ENCODE measurements at places on chromosomes 7 and 10.

DNA sequence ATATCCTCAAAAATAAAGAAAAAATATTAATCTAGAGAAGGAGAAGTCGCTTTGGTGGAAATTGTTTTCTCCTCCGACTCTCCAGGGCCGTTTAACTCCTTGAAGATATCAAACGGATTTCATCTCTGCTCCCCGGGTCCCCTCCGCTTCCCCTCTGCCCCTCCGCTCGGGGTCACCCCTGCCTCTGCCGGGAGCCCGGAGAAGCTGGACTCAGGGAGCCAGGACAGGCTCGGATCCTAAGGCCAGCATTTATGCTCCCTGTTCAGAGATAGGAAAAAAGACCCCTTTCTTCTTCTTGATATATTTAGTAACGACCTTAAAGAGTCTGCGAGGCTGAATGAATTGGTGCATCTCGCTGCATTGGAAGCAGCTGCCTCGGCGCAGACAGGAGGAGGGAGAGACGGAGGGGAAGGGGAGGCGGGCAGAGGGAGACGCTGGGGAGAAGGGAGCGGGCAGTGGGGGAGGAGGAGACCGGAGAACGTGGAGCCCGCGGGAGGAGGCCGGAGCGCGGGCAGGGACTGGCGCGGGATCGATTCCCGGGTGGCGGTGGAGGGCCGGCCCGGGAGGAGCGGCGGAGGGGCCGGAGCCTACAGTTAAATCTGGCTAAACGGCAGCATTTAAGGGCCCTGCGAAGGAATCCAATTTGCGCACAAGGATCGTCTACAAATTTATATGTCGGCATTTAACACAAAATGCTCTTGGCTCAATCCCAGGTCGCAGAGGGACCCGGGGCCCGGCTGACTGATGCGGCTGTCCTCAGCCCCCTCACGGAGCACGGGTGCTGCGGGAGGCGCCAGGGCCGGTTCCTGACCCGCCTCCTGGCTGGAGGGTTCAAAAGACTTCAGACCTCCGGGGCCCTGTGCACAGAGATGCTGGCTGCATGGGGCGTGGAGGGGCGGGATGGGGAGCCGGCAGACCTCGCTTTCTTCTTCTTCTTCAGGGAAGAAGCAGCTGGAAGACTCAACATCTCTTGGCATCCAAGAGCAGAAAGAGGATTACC, 55.6 kb downstream of the CRTAC1 start:
- DNase-seq = no peak

DNA sequence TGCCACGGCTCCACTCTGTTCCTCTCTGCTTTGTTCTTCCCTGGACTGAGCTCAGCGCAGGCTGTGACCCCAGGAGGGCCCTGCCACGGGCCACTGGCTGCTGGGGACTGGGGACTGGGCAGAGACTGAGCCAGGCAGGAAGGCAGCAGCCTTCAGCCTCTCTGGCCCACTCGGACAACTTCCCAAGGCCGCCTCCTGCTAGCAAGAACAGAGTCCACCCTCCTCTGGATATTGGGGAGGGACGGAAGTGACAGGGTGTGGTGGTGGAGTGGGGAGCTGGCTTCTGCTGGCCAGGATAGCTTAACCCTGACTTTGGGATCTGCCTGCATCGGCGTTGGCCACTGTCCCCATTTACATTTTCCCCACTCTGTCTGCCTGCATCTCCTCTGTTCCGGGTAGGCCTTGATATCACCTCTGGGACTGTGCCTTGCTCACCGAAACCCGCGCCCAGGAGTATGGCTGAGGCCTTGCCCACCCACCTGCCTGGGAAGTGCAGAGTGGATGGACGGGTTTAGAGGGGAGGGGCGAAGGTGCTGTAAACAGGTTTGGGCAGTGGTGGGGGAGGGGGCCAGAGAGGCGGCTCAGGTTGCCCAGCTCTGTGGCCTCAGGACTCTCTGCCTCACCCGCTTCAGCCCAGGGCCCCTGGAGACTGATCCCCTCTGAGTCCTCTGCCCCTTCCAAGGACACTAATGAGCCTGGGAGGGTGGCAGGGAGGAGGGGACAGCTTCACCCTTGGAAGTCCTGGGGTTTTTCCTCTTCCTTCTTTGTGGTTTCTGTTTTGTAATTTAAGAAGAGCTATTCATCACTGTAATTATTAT, 1.2 kb downstream of the CLDN4 start:
- no peak for DNase-seq

DNA sequence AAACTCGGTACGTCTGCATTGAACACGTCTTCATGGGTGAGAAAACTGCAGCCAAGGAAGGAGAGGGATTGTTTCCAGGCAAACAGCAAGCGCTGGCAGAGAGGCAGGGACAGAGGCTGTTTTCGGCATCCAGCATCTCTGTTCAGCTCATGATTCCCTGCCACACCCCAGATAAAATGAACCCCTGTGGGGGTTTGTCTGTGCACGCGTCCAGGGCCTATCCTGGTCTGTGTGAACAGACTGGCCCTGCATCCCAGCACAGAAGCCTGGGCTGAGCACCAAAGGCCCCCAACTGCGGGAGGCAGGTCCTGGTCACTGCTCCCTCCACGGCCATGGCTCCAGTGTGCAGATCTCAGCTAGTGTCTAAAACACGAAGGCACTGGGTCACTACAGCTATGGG, 83.3 kb upstream of the FAM20C start:
- no peak for DNase-seq

DNA sequence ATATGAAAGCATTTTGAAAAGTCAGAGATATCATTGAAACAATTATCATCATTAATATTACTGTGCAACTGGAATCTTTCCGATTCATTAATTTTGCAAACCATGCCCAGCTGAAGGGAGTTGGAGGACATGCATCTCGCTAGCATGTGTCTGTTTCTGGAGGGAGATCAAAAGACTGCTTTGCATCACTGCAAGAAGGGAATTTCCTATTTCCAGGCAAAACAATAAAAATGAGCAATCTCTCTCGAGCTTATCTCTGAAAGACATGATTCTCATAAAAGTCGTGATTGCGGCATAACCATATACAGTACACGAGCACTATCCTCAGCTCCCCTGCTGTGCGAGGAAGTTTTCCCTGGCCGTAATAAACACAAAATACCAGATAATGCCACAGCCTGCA, 607.6 kb upstream of the DPP6 start:
- no peak for DNase-seq

DNA sequence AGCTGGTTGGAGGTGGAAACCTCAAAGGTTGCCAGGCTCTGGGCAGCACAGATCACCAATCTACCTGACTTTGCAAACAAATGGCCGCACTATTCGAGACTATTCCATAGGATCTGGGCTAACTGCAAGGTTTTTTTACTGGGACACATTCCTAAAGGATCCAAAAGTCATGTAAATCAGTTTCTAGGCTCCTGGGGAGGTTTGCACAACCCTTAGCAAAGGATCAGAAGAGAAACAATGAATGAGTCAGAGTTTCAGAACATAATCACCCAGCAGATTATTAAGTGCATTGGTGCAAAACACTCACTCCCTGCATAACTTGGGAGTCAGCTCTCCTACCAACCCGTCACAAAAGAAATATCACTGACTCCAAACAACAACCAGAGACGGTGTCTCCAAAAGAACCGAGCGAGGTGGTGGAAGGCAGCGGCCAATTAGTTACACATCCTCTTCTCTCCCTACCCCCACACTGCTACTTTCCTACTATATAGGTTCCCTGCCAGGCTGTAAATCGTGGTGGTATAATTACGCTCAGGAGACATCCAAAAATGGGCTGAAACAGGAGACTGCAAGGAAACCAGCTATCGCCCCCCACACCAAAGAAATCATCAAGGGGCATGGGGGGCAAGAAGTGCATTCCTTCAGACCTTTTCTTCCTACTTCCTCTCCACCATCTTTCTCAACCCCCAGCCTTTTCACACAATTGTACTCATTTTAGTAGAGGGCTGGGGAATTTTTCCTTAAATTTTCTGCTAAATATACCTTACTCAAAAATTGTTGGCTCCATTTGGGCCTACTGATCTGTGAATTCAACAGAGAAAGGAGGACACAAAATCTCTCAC, 3.2 kb downstream of the UBE2H start:
- no peak for DNase-seq

DNA sequence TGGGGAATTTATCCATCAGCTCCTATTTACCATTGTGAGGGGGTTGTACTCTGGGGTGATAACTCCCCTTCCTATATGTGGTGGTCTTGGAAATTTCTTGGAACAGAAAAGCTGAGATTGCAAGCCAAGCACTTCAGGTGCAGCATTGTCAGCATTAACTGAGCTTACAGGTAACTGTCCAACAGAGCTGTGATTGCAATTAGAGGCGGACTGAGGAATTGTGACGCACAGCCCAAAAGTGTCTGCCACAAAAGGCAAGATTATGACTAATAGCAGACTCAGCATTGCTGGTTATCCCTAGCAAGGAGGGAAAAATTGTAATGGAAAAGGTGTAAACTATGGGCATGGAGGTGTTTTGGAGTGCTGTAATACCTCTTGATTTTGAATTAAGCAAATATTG, 126.1 kb upstream of the AGR3 start:
- DNase-seq = no peak

- no peak for DNase-seq
Observed at GRCh38 chr7:24734306-24734705, 23.0 kb downstream of the GSDME start.

GRCh38 chr10:79292891-79293746, 54.1 kb upstream of the PPIF start:
- no peak for DNase-seq

- no peak for DNase-seq
Observed at GRCh38 chr10:97861097-97861750, 11.6 kb downstream of the GOLGA7B start.

DNA sequence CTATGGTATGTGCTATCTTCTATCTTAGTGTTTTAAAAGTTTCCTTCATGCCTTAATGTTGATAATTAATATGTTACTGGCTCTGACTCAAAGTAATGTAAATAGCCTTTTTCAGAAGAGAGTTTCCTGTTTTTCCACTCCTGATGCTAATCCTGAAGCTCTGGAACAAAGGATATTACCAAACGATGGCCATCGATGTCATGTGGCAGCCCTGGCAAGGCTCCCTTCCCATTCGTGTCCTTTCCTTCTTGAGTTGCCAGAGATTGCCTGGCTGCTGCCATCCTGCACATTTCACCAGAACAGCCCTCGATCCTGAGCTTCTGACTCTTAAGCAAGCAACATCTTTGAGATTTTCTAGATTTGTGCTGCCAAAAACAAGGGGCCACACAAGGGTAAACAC, 46.0 kb downstream of the RNF133 start:
- DNase-seq = no peak

- DNase-seq = no peak
Observed at GRCh38 chr7:73977619-73978618, 50.1 kb upstream of the ELN start.

GRCh38 chr7:135930565-135931461, 46.3 kb downstream of the MTPN start:
- DNase-seq = no peak
